ENCODE measurements at places on chromosomes 7 and 10.

GRCh38 chr10:114749510-114749909 lies 72.1 kb upstream of the FHIP2A start:
- DNase-seq, result peak; percentile 24

DNA sequence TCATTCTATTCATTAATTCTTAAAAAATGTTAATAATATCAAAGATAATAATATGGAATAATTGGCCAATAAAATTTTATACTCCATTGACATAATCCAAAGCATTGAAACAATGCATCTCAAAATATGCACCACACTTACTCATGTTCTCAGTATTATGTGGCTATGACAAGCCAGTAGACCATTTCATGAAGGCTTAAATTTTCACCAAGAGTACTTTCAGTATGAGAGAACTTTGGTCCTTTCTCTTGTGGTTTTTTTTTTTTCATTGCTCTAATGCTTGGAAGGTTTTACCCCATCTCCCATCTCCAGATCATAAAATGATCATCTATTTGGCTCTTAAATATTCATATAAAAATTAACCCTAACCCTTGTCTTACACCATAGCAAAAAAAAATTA lies 45.5 kb upstream of the TMEM140 start:
- DNase-seq, result no peak

DNA sequence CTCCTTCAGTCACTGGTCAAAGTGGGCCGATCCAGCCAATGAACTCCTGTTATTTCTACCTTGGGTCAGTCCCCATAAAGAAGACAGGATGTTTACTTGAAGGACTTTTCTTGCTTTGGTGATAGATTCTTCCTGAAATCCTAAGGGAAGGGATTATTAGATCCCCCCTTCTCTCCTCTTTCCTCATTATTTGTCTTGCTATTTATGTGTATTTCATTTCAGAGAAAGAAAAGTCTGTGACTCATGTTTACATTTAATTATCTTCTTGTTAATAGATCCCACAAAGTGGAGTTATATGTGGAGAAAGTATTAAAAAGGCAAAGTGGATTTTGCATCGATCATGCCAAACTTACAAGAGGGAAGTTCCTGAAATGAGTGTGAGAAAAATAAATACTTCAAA lies 341.5 kb downstream of the PHTF2 start:
- DNase-seq, result no peak

GRCh38 chr7:87021285-87021684 lies 38.2 kb downstream of the ELAPOR2 start:
- no peak for DNase-seq

DNA sequence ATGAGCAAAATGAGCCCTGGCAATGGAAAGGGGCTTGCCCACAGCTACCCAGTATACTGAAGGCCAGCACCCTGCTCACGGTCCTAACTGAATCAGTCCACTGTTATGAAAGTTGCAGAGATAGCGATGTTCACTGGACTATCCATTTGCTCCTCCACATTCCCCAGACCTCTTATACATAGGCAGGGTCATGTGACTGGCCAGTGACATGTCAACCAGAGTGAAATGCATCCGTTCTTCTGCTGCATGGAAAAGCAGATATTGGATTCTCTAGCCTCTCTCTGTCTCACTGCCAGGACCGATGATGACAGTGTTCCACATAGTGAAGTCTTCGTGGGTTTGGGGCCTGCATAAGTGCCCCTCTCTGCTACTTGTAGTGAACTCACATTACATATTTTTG lies 503.4 kb downstream of the RPS24 start:
- no peak for DNase-seq

- no peak for DNase-seq
These were observed 12.2 kb downstream of the PDZD8 start for GRCh38 chr10:117363028-117363427.

DNA sequence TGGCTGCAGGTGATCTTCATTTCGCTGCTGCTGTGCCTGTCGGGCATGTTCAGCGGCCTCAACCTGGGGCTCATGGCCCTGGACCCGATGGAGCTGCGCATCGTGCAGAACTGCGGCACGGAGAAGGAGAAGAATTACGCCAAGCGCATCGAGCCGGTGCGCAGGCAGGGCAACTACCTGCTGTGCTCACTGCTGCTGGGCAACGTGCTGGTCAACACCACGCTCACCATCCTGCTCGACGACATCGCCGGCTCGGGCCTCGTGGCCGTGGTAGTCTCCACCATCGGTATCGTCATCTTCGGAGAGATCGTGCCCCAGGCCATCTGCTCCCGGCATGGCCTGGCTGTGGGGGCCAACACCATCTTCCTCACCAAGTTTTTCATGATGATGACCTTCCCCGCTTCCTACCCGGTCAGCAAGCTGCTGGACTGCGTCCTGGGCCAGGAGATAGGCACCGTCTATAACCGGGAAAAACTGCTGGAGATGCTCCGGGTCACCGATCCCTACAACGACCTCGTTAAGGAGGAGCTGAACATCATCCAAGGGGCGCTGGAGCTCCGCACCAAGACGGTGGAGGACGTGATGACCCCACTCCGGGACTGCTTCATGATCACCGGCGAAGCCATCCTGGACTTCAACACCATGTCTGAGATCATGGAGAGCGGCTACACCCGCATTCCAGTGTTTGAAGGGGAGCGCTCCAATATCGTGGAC lies 1.3 kb downstream of the CNNM2 start:
- DNase-seq, result no peak

GRCh38 chr7:138712652-138713051 lies 11.5 kb upstream of the SVOPL start:
- peak; percentile 30 for DNase-seq

- DNase-seq, result no peak
These were observed 316.8 kb upstream of the STEAP1 start for GRCh38 chr7:89837515-89837914.

- no peak for DNase-seq
These were observed 117.2 kb upstream of the ADCY1 start for GRCh38 chr7:45456747-45457524.

GRCh38 chr10:116827214-116827671 lies 22.1 kb upstream of the ENO4 start:
- DNase-seq, result no peak

DNA sequence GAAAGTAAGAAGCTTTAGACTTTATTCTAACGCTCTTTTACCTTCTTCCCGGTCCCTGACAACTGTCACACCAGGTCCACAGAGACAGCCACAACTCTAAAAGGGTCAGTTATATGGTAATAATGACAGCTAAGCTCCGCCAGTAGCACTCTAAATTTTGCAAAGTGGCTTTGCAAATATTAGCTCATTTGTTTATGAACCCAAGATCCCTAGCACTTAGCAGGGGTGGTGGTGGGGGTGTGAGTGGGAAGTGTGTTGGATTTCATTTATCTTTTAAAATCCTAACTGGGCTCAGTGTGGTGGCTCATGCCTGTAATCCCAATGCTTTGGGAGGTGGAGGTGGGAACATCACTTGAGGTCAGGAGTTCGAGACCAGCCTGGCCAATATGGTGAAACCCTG lies 34.8 kb upstream of the SDK1 start:
- DNase-seq, result no peak

DNA sequence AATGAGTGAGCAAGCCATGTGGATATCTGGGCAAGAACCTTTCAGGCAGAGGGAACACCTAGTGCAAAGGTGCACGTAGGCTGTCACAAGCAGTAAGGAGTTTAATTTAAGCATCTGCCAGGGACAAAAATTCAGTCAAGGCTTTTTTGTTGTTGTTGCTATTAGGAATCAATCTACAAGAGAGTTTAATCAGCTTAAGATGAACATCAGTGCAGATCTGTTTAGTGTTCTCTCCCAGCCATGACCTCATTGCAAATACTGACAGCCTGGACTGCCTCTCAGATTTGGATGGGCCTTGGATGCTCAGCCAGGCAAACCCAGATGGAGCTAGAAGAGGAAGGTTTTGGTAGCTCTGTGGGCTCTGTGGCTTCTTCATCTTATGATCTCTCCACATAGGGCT lies 3.3 kb upstream of the GLCCI1 start:
- DNase-seq, result no peak

DNA sequence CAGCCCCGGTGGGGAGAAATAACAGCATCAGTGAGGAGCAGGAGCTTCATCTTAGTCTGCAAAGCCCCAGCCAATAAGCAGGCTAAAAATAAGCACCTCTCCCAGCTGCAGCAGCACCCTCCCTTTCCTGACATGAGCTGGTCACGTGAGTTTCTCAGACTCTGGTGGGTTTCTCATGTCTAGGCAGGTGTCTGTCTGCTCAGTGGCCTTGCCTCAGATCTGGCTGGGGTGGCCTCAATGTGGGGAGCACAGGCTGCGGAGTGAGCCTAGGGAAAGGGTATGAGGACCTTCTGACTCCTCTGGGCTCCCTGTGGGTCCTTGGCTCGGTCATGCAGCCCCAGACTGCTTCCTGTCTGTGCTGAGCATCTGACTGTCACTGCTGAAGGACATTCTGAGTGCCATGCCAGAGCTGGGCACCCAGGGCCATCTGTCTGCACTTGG lies 81.6 kb upstream of the LRRC4 start:
- no peak for DNase-seq

- DNase-seq, result no peak
These were observed 294.4 kb downstream of the BAMBI start for GRCh38 chr10:28971764-28972163.

DNA sequence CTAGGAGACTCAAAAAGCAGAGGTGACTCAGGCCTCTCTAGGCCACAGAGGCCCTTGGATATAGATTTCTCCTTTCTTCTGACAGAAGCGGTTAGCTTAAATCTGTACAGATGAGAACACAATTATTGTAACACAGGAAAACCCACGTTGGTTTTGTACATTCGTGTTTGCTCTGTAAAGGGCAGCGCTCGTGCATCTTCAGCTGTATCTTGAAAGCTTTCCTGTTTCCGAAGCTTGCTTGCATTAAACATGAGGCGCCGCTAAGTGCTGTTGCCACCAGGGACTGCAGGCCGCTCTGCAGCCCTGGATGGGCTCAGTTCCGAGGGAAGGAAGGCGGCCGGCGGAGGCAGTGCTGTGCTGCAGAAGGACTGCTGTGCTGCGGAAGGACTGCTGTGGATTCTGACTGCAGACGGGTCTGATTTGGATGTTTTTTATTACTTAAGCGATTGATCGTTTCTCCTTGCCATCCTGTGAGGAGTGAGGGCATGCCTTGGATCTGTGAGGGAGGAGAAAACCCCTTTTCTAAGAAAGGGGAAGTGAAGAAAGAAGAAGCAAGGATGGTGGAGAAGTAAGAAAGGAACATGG lies 53.3 kb downstream of the FHIP2A start:
- DNase-seq, result peak; percentile 32

GRCh38 chr7:3914051-3914775 lies 613.2 kb downstream of the SDK1 start:
- DNase-seq, result no peak

- DNase-seq, result no peak
These were observed 180.5 kb downstream of the SUGCT start for GRCh38 chr7:40315277-40315676.

GRCh38 chr10:132929953-132930548 lies 12.3 kb downstream of the CFAP46 start:
- no peak for DNase-seq

GRCh38 chr7:151381348-151382078 lies 28.3 kb downstream of the WDR86 start:
- no peak for DNase-seq

GRCh38 chr10:93993782-93994437 lies at the start of gene PLCE1:
Gene PLCE1, plus strand, starts transcription at chr10:93993931. Its CDS starts 37,116 bp downstream, at chr10:94031047.
- DNase-seq, result peak; percentile 16

- peak; percentile 16 for DNase-seq
These were observed 220.1 kb downstream of the PPP1R3A start for GRCh38 chr7:113698556-113699220.

DNA sequence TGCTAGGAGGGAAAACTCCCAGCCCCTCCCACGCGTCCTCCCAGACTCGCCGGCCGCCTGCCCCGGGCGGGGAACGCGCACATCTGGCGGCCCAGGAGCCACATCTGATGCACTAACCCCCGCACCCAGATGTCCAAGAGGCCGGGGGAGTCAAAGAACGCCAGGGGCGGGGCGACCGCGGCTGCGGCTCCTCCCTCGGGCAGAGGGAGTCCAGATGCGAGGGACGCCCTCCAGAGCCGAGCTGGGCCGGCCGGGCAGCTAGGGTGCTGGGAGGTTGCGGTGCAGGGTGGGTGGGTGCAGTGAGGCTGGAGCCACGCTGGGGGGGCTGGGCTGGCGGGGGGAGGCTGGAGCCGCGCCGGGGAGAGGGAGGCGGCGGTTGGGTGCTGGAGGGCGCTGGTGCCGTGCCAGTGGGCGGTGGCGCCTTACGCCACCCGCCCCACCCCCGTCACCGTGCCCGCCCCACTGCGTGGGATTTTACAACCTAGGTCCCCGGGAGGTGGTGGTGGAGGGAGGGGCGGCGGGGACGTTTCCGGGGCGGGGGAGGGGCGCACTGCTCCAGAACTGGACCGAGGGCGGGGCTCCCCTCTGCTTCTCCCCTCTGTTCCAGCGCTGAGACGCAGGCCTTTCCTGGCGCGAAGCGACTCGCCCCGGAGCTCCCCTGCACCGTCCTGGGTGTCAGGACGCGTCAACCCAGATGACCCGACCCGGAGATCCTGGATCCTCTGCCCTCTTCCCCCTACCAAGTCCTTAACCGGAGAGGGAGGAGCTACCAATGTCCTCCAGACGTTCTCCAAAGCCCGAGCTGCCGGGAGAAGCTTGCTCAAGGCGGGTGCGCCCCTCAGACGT lies 109.1 kb downstream of the REEP3 start:
- DNase-seq, result peak; percentile 85

GRCh38 chr10:101047268-101047667 lies 14.5 kb upstream of the KAZALD1 start:
- no peak for DNase-seq

DNA sequence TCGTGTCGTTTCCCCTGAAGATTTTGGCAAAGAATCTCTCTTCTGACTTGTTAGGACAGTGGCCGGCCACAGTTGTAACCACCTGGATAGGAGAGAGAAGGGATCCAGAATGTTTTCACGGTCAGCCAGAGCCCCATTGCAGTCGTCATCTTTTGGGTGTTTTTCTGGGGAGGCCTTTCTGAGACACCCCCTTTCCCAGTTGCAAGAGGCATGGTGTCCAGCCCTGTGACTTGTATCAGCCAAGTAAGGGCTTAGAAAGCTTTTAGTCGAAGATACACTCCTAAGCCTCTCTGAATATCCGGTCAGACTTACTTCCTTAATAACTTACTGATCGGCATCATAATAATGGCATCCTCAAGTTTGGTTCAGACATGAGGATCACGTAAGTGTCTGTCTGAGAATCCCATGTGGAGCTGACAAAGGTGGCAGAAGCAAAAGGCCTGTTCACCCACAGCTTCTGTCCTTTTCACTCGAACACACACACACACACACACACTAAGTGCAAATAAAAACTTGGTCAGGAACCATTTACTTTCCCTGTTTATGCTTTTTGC lies 435.7 kb upstream of the GALNT17 start:
- no peak for DNase-seq

Data from hematopoietic multipotent progenitor cell treated with erythropoietin and hydrocortisone succinate and interleukin-3 and kit ligand, for 8 days (in vitro differentiated cells).